Activated T-helper 9 cell treated with anti-CD3 and anti-CD28 coated beads, Interleukin-2, amount 50 U/mL, for 16 hours (primary cell): ENCODE measurements at places on chromosomes 6 and 20.

DNA sequence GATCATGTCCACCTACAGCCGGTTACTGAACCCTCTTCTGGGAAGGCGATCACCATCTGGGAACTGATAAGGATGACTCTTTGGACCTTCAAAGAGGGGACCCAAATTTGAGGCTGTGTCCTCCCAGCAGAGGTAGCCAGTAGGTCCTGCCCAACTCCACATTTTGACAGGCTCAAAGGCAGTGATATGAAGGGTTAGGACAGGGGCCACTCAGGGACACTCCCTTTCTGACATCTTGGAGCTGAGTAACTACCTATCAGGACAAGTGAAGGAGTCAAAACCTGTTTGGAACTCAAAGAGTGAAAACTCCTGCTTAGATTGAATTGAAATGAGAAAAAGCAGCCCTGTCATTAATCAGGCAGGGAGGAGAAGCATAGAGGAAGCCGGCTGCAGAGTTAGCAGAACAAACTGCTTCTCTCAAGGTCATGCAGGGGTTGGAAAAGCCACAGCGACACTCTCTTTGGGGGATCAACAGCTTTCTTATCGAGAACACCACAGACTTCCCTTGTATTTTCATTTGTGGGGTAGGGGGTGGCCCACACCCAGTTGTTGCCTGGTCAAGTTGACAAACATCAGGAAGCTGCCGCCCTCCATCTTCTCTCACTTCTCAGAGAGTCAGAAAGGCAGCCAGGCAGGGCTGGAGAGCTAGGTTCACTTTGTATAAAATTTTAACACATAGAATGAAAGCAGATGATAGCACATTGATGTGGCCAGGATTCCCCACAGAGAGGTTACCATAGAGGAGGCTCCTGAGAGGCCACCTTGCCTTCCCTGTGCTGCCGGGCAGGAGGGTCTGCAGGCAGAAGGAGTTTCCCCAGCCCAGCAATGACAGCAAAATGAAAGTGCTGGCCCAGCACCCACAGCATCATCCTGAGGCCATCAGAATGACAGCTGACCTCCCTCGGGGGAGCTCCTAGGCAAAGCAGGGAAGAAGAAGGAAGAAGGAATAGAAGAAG lies 47.6 kb downstream of the AGPAT4 start:
- DNase-seq: no peak

DNA sequence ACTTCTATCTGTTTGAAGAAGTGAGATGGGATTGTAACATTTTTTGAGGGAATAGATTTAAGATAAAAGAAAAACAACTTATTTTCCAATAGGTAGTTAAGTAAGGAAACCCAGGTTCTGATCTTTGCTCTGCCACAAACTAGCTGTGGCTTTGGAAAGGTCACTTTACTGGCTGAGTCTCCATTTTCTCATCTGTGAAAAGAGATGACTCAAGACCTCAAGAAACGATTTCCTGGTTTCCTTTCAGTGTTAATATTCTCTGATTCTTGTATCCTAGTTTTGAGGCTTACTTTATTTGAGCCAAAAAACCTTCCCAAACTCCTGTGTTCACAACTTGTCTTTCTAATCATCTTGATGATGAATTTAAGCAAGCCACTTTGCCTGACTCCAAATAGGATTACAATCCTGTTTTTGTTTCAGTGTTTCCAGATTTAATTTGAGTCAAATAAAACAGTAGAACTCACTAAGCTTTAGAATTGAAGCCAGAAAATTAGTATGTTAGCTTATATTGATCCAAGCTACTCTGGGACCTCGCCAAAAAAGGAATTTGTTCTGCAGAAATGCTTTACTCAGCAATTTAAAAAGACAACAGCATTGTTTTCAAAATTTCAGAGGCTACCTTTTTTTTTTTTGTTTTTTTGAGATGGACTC lies 51.1 kb downstream of the ENPP1 start:
- DNase-seq: no peak

GRCh38 chr20:37366743-37367142 lies 20.8 kb downstream of the SRC start:
- no peak for DNase-seq

GRCh38 chr20:35991142-35991771 lies 22.9 kb downstream of the CNBD2 start:
- DNase-seq: no peak

DNA sequence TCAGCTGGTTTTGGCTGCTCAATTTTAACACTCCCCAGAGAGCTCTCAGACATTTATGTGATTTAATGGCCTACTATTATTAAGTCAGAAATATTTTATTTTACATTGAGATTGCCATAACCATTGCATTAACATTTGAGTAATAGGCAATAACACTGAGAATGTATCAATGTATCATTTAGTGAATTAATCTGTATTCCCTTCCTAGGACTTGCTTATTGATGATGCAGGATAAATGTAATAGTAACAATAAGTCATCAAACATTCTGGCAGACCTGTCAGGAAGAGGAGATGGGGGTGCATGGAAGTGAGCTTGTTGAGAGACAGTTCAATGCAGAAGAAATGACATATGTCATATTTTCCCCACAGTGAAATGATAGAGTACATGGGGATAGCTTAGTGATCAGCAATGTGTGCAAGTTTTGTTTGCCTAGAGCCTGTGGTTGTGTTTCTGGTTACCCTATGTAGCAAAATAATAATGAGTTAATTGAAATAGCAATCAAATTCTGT lies 458.9 kb downstream of the EYS start:
- no peak for DNase-seq

DNA sequence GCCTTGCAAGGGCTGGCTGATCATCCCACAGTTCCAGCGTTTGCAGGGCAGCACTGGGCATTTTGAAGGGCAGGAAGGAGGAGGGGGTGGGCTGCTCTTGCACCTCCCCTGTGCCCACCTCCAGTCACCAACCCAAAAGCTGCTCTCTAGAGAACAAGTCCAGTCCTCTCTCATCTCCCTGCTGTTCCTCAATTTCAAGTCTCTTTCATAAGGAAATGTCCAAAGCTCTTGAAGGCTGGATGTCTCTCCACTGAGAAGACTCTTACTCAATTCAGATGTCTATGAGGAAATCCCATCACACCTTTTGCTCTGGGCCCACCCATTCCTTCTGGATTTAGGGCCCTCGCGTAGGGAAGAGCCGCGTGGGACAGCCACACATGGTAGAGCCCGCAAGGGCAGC lies 31.7 kb downstream of the WRNIP1 start:
- no peak for DNase-seq

- no peak for DNase-seq
These were observed 93.3 kb downstream of the EDN1 start for GRCh38 chr6:12383448-12383847.

GRCh38 chr20:61287583-61288275 lies 35.7 kb downstream of the CDH4 start:
- no peak for DNase-seq

- DNase-seq: no peak
These were observed 78.7 kb upstream of the PHACTR3 start for GRCh38 chr20:59525500-59526241.

GRCh38 chr6:33430334-33430733 lies 10.5 kb downstream of the SYNGAP1 start:
- no peak for DNase-seq

DNA sequence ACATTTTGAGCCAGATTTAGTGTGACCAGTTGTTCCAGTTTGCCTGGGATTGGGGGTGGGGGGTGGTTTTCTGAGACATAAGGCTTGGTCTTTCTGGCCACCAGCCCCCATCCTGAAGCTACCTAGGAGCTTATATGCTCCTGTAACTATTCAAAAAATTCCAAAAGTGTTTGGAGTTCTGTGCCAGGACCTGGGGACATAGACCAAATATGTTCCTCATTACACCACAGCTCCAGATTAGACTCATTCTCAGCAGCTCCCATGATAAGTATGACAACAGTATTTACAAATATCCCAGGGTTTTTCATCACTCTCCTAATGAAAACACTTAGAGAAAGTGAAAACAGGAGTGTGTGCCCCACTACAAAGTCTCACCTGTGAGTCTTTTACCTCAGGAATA lies 37.8 kb upstream of the RNF144B start:
- DNase-seq: no peak

DNA sequence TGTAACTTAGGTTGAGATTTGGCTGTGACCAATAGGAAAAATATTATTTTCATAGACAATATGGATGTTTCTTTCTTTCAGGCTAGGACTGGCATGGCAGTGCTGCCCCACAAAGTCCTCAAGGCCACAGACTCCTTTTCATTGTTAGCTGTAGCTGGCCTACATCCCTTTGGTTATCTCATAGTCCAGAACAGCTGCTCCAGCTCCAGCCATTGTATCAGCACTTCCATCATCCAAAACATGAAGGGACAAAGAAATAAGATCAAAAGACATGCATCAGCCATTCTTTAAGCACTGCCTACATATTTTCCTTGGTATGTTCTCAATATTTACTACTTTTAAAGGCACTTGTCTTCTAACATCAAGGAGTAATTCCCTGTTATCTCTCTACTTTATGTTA lies 73.0 kb downstream of the ZDHHC14 start:
- DNase-seq: no peak
